ENCODE measurements at places on chromosomes 3 and 15.
A peak's percentile ranks its signal among the peaks of the same experiment; 100 is the strongest.

DNA sequence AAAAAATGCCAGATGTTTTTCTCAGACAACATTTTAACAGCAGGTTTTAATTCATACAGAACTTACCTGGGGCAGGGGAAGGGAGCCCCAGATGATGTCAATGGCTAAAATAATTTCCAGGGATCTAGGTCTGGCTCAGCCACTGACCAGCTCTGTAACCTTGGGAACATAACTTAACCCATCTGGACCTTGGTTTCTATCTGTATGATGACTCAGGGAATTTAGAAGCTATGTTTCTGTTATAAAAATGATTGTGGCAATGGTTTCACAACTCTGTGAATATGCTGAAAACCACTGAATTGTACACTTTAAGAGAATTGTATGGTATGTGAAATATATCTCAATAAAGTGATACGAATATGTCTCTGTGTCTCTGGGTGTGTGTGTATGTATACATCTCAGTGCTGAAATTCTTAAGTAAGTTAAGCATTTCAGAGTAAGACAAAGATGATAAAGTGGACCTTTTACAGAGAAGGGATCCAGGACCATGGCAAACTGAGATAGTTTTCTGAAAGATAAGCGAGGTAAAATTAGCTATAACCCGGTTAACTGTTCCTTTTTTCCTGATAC is 2.9 kb downstream of the SH3GL3 start:
- no peak for DNase-seq

DNA sequence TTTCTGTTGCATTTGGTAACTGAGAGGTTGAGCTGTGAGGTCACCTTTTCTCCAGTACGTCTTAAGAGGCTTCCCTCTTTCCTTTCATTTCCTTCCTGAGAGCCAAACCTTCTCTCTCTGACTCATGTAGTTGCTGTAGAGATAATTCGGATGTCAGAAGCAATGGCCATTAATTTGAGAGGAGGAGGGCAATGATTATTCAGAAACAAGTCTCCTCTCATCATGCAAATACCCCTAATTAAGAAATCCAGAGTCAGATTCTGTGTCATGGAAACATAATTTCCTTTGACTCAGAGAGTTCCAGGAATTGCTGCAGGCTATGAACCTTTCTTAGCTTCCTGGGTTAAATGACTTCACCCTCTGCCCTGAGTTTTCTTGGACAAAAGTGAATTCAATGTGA is 59.0 kb upstream of the GSK3B start:
- DNase-seq, result peak; percentile 66

DNA sequence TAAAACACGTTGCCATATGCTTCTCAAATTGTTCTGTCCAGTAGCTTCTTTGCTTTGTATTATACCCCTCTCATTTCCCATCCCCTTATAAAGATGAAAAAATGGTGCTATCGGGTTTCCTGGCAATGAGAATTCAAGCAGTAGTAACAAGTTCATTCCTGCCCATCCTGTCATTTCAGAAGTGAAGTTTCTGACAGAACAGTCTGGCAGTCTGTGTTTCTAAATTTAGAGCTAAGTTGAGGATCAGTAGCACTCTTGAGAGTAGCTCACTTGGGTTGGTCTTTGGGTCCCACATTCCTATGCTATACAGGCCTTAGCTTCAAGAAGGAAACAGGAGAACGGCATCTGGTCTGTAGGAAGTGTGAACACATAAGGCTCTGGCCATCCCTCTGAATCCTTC is 134.6 kb downstream of the GHSR start:
- DNase-seq, result no peak

DNA sequence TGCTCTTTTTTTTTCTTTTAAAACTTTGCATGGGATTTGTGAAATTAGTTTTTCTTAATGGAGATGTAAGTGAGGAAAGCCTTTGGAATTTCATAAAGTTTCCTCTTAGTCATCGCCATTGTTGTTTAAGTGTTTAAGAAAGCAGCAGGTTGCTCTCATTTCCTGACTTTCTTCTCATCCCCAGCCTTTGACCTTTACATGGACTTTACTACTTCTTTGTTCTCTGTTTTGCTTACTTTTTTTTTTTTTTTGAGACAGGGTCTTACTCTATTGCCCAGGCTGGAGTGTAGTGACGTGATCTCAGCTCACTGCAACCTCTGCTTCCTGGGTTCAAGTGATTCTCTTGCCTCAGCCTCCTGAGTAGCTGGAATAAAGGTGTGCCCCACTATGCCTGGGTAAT is 38.6 kb downstream of the FBXL2 start:
- no peak for DNase-seq

DNA sequence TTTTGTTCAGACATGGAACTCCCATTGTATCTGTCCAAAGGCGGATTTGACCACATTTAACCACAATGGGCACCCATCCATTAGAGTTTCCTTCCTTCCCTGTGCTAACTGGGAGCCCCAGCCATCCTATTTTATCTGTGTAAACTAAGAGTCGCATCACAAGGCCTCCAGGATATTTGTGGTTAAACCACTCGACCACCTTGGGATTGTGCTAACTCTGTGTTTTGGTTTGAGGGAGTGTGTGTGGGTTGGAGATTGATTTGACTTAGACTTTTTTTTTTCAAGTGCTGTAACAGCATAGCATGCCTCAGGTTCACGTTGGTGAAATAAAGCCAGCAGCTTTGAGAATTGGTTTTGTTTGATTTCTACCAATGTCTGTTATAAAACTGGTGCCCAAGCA is 100.4 kb upstream of the TP63 start:
- no peak for DNase-seq

- no peak for DNase-seq
These were observed 589.2 kb downstream of the ROBO1 start for GRCh38 chr3:79178471-79179180.

DNA sequence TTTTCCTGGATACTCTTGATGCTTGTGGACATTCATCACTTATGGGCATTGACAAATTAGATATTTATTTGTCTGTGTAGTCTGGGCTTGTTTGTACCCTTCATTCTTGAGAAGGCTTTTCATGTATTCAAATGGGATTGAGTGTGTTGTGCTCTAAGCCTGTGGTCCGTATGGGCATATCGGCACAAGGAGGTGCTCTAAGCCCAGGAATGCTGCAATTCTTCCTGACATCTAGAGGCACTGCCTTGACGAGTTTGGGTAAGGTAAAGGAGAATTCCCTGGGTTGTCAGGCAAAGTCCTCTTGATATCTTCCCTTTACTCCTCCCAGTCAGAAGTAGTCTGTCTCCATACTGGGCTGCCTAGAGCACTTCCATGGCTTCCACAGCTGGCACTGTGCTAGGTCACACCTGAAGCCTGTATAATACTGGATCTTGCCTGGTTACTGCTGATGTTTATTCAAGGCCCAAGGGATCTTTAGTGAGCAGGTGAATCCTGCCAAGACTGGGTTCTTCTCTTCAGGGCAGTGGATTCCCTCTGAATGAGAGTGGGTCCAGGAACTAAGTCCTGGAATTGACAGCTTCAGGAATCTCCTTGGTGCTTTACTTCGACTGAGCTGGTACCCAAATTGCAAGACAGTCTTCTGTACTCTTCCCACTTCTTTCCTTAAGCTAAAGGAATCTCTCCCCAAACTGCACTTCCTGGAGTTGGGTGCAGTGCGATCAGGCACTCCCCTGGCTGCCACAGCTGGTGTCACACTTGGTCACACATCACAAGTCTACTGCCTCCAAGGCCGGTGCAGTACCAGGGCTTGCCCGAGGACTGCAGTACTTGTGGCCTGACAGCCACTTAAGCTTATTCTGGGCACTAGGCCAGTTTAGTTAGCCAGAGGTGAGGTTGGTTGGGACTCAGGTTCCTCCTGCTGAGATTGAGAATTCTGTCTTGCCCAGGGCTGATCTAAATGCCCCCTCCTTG is 46.0 kb downstream of the GALK2 start:
- DNase-seq, result peak; percentile 12

GRCh38 chr3:13504161-13504831 is 24.2 kb downstream of the HDAC11 start:
- DNase-seq, result no peak

GRCh38 chr15:74175271-74176191 is 2.0 kb downstream of the ISLR start:
- no peak for DNase-seq

- DNase-seq, result no peak
These were observed 60.8 kb upstream of the GALNT15 start for GRCh38 chr3:16113704-16114103.

DNA sequence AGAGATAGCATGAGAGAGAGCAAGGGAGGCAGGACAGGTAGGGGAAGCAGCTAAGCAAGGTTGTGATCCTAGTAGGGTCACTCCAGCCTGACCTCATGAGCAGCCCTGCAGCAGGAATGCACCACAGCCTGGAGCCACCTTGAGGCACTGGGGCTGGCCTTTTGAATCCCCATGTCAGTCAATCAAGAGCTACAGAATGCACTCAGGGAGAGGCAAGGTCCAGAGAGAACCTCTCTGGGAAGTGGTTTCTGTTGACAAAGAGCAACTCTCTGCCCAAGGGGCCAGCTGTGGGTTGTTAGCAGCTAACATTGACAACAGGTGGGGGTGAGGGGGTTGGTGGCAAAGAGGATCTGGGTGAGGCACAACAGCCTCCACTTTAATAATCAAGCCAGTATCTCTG is 54.6 kb downstream of the TRANK1 start:
- DNase-seq, result no peak

GRCh38 chr3:58027704-58028317 is 19.6 kb downstream of the FLNB start:
- DNase-seq, result no peak

DNA sequence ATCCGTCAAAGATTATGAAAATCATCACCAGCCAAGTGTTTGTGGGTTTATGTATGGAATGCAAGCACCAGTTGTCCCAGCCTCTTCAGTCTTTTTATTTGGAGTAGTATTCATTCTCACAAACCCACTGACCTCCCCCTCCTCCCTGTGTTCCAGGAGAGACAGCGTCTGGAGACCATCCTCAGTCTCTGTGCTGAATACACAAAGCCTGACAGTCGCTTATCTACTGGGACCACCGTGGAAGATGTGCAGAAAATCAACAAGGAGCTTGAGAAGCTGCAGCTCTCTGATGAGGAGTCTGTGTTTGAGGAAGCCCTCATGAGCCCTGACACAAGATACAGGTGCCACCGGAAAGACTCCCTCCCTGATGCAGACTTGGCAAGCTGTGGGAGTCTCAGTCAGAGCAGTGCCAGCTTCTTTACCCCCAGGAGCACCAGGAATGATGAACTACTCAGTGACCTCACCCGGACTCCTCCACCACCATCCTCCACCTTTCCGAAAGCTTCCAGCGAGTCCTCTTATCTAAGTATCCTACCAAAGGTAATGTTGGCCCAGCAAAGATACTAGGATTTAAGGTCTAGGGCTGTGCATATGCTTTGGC is 54.2 kb downstream of the PHLDB2 start:
- DNase-seq, result no peak

DNA sequence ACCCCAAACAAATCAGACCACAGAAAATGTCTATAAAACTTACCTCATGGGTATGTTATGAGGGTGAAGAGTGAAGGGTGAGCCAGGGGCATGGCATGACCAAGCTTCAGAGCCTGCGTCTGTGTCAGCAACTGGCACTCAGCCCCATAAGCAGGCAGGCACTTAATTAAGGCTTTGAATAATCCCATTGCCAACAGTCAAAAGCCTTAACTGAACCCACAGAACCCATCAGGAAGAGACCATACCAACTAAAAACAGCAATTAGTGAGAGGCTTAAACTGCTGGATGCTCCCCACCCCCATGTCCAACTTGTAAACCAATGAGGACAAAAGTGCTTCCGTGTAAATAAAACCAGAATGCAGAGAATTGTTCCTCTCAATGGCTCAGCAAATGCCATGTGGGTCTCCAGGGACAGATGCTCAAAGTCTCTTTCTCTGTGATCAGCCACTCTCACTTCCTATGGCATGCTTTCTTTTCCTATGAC is 126.0 kb downstream of the MYLK start:
- no peak for DNase-seq

DNA sequence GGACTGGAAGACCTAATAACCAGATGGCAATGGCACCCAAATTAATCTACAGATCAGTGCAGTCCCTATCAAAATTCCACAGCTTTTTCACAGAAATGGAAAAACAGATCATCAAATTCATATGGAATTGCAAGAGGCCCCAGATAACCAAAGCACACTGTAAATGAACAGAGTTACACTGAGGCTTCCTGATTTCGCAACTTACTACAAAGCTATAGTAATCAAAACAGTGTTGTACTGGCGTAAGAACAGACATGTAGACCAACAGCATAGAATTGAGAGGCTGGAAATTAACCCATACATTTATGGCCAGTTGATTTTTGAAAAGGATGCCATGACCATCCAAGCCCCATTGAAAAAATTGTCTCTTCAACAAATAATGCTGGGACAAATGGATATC is 16.2 kb downstream of the XPC start:
- DNase-seq, result no peak

- no peak for DNase-seq
These were observed 9.8 kb upstream of the TXNRD3 start for GRCh38 chr3:126664591-126665214.

DNA sequence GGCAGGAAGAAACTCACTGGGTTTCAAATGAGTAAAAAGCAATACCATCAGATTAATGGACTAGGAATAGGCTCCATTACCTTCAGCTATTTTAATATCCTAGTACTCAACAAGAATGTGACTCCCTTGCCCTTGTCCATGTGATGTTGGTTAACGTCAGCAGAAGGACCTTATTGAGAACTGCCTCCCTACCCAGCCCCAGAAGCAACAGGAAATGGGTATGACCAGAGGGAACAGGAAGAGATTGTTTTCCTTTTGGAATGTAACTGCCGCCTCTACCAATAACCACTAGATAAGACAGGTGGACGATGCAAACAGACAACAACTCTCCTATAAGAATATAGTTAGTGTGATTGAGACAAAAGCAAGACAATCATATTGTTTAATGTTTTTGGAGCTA is 10.4 kb upstream of the MME start:
- DNase-seq, result no peak

- no peak for DNase-seq
These were observed 394.1 kb downstream of the OCA2 start for GRCh38 chr15:27705056-27705455.

DNA sequence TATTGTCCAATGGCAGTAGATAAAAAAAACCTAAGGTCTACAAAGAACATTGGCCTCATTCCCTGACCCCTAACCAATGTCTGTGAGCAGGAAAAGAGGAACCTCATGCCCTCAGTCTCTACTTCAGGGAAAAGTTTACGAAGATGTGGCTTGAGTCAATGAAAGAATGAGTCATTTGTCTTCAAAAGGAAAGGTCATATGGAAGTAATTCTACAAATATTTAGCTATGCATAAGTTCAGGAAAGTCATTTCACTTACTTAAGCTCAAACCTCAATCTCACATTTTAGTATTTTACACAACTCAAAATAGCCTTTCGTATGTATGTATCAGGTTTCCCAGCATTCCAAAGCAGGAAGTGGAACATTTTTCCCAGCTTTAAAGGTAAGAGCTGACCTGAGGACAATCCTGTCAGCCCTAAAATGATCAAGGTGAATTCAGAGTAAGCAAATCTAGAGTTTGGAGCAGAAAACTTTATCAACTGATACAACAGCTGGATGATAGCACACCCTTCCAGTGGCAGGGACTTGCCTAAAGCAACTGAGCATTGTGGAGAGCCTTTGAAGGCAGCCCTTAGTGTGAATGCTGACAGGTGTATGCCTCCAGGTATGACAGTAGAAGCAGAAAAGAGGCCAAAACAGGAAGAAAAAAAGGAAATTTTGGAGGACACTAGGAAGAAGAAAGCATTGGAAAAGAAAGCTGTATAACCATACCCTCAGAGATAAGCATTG is 53.9 kb upstream of the ACKR4 start:
- peak; percentile 92 for DNase-seq

Data from RKO (cell line).